Eye (tissue), 1 donor: ENCODE measurements at places on chromosomes 7 and 10.

DNA sequence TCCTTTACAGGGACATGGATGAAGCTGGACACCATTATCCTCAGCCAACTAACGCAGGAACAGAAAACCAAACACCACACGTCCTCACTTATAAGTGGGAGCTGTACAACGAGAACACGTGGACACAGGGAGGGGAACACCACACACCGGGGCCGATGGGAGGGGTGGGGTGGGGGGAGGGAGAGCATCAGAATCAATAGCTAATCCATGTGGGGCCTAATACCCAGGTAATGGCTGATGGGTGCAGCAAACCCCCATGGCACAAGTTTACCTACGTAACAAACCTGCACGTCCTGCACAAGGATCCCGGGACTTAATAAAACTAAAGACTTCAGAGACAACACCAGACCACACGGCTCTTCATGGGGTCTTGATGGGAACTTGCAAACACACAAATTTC lies 82.2 kb upstream of the DIP2C start:
- no peak for DNase-seq

DNA sequence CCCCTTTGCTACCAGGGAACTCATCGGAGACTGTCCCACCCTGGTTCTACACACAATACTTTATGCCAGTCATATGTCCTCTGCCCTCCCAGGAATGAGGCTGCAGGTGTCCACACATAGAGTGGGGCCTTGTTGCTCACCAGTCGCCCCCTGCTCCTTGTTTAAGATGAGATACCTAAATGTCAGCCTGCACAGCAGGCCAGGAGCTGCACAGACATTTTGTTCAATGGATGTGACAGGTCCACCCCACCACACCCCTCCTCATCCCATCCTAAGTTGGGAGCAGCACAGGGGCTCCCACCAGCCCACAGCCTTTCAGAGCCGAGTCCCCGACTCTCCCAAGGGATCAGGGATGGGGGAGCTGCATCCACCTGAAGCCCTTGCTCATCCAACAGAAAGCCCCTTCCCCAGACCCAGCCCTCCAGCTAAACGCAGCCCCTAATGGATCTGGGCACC lies 6.2 kb upstream of the GRID1 start:
- DNase-seq, result no peak

GRCh38 chr7:108423089-108423989 lies 32.9 kb downstream of the NRCAM start:
- no peak for DNase-seq

GRCh38 chr7:7102906-7103305 lies 79.4 kb upstream of the C1GALT1 start:
- no peak for DNase-seq

GRCh38 chr7:55265836-55266642 lies 99.1 kb upstream of the LANCL2 start:
- no peak for DNase-seq

GRCh38 chr10:17643339-17643754 lies 604 bp upstream of the STAM start:
- no peak for DNase-seq

GRCh38 chr10:101644002-101644401 lies 51.0 kb downstream of the FBXW4 start:
- peak; percentile 41 for DNase-seq

DNA sequence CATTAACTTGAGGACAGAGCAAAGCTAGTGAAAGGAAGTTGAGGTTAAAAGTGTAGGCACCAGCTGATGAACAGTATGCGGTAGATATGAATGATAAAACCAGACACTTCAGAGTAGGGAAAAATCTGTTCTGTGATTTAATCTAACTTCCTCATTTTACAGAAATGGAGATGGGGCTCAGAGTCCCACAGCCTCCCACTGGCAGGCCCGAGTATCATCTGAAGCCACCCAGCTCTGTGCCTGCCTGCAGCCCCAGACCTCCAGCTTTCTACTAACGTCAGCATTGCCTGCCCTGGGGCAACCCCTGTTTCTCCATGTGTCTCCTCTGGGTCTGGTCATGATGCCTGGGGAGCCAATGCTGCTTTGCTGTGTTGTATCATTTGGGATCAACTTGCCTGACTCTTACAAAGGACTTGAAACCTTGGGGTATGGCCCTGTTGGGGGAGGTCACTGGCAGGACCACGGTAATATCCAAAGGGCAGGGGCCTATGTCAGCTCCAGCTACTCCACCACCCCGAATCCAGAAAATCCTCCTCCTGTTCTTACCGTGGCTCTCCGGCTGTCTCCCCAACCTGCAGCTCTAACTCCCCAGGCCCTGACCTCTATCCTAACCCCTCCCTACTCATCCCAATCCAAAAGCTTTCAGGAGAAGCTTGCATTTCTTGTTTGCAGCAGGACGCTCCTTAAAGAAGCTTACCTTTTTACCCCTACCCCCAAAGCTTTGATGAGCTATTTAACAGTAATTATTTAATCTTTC lies 56.2 kb upstream of the NPY start:
- no peak for DNase-seq

- DNase-seq, result peak; percentile 8
Measured at GRCh38 chr7:46385662-46386309, 464.7 kb upstream of the IGFBP3 start.

GRCh38 chr7:138468244-138469123 lies 8.4 kb downstream of the TRIM24 start:
- no peak for DNase-seq

DNA sequence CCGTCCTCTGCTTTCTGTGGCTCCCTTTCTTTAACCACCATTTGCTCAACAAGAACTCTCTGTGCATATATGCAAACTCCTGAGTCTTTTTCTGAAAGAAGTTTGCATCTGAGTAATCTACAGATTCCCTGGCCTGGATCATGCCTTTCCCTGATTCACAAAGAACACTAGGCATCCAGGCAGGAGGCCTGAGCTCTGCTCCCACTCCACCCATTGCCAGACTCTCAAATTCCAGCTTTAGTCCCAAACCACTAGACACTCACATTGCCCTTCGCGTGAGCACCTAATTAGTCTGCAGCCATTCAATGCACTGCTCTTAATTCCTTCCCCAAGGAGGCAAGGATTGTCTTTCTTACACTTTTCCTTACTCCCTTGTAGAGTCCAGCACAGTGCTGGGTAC lies 60.9 kb downstream of the ABCC2 start:
- no peak for DNase-seq

DNA sequence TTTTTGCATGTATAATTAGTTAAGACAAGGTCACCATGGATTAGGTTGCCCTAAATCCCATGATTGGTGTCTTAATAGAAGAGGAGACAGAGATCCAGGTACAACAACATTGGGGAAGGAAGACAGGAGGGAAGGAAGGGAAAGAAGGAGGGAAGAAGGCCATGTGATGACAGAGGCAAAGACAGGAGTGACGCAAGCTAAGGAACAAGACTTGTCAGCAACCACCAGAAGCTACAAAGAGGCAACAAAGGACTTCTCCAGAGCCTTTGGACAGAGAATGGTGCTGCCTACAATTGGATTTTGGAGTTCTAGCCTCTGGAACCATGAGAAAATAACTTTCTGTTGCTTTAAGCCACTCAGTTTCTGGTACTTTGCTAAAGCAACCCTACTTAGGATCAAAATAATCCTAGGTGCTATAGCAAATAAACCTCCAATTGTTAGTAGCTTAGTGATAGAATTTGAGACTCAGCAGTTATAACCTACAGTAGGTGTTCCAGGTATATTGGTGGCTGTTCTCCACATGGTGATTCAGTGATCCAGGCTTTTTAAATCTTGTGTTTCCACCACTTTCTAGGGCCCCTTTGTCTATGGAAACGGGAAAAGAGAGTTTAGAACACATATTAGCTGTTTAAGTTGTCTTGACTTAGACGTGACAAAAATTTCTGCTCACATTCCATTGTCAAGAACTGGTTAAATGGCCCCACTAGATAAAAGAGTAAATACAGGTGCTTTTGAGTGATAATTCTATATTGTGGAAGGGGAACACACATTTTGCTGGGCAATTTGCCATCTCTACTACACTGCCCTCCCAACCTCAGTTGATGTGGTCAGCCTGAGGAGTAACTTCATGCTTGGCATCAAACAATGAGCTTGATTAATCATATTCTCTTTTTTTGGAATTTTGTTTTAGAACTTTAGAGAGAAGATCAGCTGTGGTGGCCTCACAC lies 70.5 kb upstream of the SP4 start:
- no peak for DNase-seq

DNA sequence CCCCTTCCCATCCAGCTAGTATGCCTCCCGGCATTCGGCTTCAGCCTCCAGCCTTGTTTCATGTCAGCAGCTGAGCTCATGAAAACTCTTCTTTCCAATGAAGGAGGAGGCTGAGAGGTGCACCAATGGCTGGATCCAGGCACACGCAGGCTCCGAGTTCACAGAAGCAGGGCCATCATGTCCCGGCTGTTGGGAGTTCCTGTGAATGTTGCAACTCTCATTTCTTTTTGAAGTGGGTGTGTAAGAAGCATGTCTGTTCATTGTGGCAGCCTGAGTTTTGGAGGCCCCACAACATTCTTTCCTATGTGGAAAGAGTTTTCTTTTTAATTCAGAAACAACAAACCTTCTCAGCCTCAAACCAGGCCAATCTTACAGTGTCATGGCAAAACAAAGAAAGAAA lies 89.7 kb downstream of the PTPRE start:
- no peak for DNase-seq

GRCh38 chr7:148232784-148233183 lies 357.8 kb upstream of the C7orf33 start:
- DNase-seq, result no peak

GRCh38 chr7:27161214-27161720 lies 4.1 kb downstream of the HOXA9 start:
- no peak for DNase-seq

DNA sequence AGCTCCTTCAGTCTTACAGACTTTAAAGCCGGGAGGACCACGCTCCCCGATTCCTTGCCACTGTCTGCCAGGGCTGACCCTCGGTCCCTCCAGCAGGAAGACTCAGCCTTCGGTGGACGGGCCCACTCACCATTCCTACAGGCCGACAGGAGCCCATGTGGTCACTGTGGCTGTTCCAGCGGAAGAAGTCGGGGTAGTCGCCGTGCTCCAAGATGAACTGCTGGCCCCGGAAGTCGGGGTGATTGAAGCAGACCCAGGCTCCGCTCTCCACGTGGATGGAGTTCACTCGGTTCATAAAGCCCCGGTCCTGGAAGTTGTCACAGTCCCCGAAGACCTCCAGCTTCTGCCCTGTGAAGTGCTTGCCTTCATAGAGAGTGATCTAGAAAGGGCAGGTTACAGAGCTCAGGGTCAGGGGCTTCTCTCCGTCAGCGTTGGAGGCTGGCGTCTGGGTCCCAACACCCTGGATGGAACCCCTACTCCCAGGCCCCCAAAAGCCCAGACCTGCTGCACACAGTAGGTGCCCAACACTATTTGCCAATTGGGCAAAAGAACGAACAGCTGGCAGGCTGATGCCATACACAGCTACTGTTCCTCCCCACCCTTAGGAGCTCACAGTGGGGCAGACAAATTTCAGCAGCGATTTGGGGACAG lies 1.9 kb downstream of the CRYGN start:
- no peak for DNase-seq

DNA sequence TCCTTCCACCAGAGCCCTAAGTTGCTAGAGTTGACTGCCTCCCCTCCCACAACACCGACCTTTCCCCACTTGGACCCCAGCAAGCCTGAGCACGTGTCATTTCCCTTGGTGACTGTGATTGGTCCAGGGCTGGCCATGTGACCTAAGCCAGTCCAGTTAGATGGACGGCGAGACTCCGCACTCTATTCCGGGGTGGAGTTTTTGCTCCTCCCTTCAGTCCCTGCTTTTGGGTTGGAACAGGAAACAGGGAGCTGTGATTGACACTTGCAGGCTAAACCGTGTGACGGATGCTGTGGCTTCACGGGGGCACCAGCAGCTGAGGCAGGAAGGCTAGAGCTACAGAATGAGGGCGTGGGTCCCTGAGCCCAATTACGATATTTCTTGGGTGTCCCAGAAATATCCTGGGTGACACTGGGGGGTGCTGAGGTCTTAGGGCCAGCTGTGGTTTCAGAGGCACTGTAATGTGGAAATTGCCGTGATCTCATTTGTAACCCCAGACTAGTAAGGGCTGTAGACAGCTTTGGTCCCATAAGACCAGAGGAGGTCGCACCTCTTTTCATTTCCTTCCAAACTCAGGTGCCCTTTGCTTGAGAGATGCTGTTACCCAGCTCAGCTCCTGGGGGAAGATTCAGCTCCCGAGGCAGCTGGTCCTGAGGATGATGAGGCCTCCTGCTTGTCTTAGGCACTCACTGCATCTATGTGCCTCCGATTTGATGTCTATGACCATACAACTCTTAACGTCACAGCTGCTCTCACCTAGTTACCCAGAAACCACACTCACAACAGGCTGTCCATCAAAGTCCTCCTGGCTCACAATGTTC lies 102.7 kb upstream of the NPTX2 start:
- no peak for DNase-seq

GRCh38 chr7:130595986-130596385 lies 72.6 kb downstream of the COPG2 start:
- no peak for DNase-seq

GRCh38 chr10:100506596-100507356 lies 12.9 kb downstream of the SEC31B start:
- no peak for DNase-seq

DNA sequence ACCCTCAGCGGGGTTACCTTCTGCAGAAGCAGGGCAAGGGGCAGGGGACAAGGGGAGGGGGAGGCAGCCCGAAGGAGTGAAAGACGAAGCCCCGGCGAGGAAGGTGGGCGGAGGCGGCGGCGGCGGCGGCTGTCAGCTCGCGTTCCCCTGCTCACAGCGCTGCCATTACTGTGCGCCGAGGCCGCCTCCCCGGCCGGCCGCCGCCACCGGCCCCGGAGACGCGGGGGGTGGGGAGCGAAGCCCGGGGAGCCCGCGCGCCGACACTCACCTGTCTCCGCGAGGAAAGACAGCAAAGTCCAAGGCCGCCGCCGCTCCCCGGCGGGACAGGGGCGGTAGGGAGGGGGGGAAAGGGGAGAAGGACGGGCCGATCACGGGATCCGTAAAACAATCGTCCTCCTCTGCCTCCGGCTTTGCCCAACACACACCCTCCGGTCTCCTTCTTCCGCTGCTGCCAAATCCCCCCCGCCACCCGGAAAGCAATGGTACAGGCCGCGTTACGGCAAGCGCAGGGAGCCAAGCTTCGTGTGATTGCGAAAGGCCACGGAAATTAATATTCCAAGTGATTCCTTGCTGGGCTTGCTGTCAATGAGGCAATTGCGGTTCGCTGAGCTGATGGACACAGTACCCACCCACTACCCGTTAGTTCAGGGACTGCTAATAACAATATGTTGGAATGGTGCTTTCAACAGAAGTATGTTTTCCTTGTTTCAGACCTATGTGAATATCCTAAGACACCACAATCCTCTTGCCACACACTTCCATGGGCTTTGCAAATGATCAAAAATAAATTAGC lies at the start of gene CUL2:
Gene CUL2, minus strand, starts transcription at position 180 of the 793 bp plus-strand sequence. CDS start 19,024 bp downstream, outside the sequence.
- peak; percentile 99 for DNase-seq
